ENCODE measurements at places on chromosomes 11 and 22.

- DNase-seq = no peak
These were observed 5.7 kb downstream of the CHRNA10 start for GRCh38 chr11:3665336-3666022.

DNA sequence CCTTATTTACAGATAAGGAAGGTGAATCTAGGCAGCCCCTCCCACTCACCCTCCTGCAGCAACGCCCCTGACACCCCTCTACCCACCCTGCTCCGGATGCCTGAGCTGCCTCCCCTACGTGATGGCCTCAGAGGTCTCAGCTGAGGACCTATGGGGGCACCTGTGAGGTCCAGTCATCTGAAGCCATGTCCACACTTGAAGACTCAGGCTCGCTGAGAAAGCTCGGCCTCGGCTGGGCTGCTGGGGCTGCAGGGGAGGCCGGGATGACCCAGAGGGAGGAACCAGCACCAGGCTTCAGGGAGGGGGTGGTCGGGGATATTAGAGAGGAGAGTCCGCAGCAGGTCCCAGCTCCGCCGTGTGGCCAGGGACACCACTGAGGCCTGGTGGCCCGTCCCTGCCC lies 92.8 kb downstream of the BRD1 start:
- DNase-seq = no peak

GRCh38 chr11:10906521-10906920 lies 48.7 kb upstream of the ZBED5 start:
- no peak for DNase-seq

DNA sequence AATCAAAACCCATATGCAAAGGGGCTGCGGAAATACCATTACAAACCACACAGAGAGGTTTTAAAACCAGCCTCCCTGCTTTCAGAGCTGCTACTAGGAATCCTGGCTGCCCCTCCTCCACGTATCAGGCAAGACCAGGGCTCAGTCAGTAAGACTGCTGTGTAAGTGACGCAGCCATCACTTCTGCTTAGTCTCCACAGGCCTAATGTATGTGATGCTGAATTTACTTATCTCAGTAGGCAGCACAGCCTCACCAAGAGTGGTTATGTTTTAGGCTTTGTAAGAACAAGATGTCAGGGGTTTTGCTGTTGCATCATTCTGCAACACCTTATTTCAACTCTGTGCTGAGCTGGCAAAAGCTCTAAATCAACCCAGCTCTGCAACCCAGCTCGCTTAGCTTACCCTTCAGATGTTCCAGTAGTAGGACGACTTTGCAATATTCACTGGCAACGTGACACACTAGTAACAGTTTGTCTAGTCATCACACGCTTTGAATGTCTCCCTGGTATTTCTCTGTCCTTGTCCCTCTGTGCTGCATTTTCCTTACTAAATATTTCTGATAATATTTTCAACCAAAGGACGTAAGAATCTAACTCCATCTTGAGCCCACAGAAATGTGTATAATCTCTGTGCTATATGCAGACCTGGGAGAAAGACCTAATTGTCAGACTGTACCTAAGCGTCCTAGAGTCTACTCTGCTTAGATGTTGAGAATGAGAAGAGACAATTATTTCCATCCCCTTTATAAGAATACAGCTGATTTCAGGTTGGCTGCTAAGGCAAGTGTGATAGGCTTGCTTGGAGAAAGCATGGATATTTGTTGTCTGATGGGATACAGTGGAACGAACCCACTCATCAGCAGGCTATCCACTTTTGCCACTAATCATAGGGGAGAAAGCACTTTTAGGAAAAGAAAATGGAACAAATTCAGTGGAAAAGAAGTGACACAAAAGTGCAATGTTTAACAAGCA lies 72.2 kb downstream of the LARGE2 start:
- peak; percentile 39 for DNase-seq

- peak; percentile 71 for DNase-seq
These were observed 52.8 kb upstream of the YWHAH start for GRCh38 chr22:31891366-31892079.

GRCh38 chr11:9016916-9017642 lies 13.3 kb upstream of the NRIP3 start:
- DNase-seq = no peak

GRCh38 chr11:83336993-83337392 lies 50.8 kb upstream of the CCDC90B start:
- no peak for DNase-seq

DNA sequence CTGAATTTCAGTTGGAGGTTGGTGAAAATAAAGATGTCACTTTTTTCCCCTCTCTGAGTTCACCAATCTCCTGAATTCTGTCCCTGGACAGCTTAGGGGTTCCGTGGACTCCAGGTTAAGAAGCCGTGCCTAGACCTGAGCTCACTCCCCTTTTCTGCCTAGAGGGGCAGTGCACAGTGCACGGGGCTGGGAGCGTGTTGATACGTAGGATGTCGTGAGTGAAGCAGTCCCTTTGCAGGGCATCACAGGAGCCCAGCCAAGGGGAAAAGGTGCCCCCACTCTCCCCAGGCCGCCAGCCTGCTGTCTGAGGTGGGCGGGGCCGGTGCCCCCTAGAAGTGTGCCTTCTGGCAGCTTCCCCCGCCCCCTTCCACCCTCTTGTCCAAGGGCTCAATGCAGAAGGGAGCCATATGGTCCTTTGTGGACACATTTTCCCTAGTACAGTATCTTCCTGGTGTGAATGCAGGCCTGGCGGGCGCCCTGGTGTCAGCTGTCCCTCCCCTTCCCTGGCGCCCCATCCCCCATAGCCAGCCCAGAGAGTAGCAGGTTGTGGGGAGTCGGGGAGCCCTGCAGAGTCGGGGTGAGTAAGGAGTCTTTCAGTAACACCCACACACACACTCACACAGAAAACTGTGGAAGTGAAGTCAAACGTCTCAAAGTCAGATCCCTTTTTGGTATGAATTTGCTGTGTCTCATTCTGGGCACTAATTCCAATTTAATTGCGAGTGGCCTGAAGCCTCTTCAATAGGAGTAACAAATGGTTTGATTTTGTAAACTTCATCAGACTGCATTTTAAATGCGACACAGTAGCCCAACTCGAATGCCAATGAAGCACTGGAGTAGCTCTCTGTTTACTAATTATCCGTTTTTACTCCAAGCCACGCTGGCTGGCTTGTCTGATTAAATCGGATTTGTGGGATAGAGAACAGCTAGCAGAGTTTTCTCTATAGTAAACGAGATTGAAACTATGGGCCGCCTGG lies 67.5 kb upstream of the NNMT start:
- peak; percentile 81 for DNase-seq

DNA sequence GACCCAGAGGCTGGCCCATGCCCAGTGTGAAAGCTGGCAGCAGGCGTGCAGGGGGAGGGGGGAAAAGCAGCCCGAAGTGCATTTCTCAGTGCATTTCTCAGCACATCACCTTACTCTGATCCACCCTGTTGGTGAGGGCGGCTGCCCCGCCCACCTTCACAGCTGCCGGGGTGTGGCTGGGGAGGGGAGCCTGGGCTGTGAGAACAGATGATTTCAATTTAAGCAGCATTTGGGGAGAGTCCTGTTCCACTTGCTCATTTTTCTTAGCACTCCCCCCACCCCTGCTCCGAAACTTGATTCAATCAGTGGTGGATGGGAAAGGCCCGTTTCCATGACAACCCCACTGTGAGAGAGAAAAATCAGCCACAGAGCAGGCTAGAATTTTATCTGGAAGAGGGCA lies 84.8 kb downstream of the SNX19 start:
- DNase-seq = peak; percentile 22

GRCh38 chr22:19143967-19144400 lies 467 bp downstream of the ESS2 start:
- peak; percentile 23 for DNase-seq

GRCh38 chr22:17098379-17098819 lies 13.6 kb downstream of the IL17RA start:
- DNase-seq = no peak

- no peak for DNase-seq
These were observed 72.1 kb upstream of the BMAL1 start for GRCh38 chr11:13205486-13205885.

- no peak for DNase-seq
These were observed 60.4 kb downstream of the BUD13 start for GRCh38 chr11:116712428-116712827.

GRCh38 chr11:77776455-77776854 lies 44.1 kb downstream of the RSF1 start:
- DNase-seq = no peak

DNA sequence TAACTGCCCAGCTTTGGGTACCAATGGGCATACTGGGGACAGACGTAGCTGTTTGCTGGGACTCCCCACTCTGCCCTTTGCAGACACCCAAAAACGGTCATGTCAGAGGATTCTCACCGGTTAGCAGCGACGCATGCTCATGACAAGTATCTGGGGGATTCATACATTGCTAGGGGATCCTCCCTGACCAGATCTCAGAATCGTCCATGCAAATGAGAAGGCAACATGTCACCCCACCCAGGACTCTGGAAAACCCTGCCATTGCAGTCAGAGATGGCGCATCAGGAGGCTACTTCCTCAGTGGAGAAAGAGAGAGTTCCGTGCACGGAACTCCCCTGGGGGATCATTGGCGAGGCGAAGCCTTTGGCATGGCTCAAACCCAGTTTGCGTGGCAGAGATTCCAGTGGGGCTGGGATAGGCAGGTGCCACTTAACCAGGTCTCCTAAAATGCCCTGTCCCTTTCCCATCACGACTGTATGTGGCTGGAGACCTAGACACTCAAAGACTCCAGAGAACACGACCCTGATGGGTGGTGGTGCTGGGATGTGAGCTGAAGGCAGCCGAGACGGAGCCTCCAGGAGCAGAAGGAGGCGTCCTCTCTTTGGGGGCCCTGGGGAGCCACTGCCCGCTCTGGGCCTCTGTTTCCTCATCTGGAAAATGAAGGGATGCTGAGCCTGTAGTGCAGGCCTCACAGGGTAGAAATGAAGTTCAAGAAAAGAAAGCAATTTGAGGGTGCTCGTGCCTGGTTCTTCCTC lies 4.9 kb downstream of the RGL4 start:
- no peak for DNase-seq

- no peak for DNase-seq
These were observed 326.1 kb upstream of the ANO5 start for GRCh38 chr11:21866781-21867180.

DNA sequence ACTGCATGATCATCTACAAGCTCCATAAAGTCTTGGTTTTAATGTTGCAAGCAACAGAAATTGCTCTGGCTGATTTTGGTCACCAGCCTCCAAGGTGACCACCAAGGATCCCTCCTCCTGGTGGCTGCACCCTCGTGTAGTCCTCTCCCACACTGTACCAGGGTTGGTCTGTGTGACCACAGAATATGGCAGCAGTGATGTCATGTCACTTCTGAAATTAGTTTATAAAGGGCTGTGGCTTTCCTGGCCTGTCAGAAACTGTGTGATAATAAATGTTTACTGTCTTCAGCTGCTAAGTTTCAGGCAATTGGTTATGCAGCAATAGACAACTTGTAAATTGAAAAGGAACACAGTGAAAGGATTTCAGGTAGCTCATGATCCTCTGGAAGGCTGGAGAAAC lies 5.3 kb upstream of the PRDM11 start:
- no peak for DNase-seq

DNA sequence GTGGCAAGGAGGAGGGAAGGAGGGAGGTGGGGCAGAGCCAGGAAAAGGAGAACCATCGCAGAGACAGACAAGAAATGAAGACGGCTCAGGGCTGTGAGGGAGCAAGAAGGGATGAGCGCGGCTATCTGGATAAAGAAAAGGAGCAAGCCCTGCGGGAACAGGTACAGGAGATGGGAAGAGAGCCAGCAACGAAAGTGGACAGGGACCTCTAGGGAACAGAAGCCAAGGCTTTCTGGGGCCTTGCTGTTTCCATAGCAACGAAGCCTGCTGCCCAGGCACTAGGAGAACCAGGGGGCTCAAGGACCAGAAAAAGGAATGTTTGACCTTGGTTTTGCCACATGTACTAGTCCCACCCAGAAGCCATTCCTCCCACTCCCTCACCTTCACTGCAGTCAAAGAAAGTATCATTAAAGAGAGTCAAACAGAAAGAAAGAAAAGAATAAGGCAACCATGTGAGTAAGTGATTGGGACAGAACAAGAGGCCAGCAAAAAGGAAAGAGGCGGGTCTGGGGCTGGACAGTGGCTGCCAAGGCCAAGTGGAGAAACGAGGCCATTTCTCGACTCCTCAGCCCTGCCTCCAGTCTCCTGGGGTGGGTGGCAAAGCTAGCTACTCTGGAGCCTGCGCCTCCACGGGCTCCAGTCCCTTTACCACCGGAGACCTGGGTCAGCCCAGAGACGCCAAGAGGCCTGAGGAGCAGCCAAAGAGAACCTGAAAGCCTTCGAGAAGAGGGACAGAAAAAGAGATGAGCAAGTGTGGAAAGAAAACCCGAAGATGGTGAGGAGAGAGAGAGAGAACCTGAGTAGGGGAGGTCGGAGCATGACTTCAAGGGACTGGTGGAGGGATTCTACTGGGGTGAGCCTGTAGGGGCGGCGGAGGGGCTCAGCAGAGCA lies 35.1 kb downstream of the NRXN2 start:
- DNase-seq = peak; percentile 34

GRCh38 chr11:101061606-101062005 lies 68.0 kb downstream of the PGR start:
- no peak for DNase-seq

DNA sequence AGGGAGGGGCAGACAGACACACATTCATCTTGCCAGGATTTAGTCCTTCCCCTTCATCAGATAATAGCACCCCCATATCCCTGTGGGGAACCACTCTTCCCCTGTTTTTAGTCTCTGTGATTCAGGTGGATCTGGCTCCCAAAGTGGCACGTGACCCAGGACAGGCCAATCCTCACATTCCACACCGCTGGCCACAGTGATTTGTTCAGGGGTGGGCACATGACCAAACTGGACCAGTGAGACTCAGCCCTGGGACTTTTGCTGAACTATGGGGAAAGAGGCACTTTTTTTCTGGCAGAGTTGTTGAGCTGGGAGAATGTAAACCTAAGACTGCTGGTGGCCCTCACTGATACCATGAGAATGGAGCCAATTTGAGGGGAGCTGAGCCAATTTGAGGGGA lies 19.1 kb upstream of the KCNJ11 start:
- no peak for DNase-seq

DNA sequence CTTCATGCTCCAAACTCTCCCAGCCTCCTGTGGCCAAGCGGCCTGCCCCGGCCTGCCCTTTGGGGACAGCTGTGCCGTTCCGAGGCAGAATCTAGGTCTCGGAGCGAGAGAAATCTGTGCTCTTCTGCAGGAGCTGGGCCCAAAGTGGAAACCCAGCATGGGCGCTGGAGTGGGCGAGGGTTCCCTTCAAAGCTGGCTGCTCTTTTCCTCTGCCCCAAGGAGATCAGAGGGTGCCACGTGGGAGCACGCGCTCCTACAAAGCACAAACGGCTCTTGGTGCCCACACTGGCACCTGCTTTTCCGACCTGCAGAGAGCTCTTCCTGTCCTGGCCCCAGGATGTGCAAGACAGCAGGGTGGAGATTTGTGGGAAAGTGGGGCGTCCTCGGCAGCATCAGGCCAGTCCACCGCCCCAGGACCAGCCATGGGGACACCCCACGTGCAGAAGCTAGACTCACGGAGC lies 6.9 kb downstream of the OSBPL5 start:
- no peak for DNase-seq

- no peak for DNase-seq
These were observed 24.7 kb downstream of the CAPN1 start for GRCh38 chr11:65206441-65206841.
